Activated CD4-positive, alpha-beta T cell treated with anti-CD3 and anti-CD28 coated beads for 4 hours (primary cell): ENCODE measurements at places on chromosomes 7 and 10.

DNA sequence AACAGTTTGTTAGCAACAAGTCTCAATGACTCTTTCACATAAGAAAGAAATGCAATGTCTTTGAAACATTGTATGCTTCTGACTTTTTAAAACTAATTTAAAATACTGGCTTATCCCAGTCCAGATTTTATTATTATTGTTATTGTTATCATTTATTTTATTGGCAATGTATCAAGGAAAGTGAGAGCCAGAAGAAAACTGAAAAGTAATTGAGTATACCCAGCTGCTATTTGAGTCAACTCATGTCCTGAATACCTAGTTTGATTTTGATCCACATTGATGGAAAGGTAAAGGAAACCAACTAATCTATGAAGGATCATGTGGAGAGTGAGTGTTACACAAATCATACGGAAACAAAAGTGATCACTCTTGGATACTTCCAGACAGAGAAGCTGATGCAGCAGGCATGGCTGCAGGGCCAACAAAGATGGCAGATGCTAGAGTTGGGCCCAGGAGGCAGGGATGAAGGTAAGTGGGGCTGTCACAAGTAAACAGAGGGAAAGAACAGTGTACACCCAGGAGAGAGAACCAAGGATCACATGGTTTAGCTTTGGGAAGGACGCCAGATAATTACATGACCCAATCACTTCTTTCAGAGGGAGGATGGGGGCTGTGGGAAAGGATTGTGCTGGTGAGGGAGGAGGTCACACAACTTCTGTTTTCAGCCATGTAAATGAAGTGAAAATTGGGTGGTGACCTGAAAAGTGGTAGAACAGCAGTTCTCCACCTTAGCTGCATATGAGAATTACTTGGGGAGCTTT, 179.2 kb upstream of the NAMPT start:
- no peak for DNase-seq

GRCh38 chr7:55965805-55966421, 1.5 kb downstream of the NIPSNAP2 start:
- DNase-seq, result no peak

DNA sequence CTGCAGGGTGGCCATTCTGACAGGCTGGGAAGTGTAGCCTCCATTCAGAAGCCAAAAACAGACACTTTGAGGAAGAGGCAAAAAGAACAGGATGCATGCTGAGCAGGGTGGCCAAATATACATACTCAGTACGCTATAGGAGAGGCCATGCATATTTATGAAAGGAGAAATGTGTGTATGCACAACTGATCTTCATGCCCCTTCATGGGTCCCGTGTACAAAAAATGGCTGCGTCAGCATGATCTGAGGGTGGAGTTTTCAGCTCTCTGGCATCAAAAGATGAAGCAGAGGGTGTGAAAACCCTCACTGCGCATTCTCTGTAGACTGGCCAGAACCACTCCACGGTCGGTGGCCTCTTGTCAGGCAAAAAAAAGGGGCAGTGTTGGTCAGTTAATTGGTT, 35.5 kb upstream of the OIT3 start:
- DNase-seq, result no peak

DNA sequence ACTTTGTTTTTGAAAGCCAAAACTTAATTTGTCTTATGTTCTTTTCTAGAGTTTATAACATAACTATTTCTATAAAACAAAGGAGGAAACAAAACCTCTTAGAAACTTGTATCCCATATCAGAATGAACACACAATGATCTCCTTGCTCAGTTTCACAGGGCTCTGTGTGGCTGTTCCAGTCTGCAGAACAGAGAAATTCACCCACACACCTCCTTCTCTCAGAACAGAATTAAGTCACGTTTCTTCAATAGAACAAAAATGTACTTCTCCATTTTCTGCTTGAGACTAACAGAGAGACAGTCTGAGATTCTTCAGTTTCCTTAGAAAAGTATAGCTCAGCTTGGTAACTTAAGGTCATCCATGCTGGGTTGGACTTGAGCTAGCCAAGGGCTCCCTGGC, 15.8 kb upstream of the DOCK1 start:
- DNase-seq, result no peak

DNA sequence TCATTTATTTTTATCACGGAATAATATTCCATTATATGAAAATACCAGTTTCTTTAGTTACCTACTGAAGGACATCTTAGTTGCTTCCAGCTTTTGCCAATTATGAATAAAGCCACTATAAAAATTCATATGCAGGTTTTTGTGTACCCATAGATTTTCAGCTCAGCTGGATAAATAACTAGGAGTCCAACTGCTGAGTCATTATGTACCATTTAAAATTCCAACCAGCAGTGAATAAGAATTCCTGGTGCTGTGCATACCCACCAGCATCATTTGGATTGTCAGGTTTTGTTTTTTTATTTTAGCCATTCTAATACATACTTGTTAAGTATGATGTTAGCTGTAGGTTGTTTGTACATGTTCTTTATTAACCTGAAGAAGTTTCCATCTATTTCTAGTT, 14.5 kb downstream of the FAM24B start:
- DNase-seq, result no peak

DNA sequence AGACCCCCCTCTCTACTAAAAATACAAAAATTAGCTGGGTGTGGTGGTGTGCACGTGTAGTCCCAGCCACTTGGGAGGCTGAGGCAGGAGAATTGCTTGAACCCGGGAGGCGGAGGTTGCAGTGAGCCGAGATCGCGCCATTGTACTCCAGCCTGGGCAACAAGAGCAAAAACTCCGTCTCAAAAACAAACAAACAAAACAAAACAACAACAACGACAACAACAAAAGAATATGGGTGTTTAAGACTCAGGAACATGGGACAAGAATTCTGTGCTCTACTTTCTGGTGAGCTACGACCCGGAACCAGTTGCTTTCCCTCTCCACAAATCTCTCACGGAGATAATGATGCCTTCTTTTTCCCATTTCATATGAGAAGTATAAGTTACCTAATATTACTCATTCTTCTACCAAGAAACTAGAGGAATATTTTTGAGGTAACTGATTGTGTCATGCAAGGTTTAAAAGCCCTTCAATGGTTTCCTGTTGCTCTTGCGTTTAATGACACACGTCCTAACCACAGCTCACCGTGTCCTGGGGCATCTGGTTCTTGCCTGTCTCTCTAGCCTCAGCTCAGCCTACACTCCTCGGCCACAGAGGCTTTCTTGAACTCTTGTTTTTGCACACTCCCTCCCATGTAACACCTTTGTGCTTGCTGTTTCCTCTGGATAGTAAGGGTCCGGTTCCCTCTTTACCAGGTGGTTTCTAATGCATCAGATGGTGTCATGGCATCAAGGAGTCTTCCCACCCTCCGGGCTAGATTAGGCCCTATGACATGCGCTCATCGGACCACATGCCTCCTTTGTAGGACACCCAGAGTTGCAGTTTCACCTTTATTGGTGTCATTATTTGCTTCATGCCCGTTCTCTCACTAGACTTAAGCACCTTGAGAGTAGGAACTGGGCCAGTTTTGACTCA, 67.5 kb downstream of the PFKFB3 start:
- DNase-seq, result peak; percentile 68

- DNase-seq, result peak; percentile 40
Observed at GRCh38 chr7:87876869-87877234, 559 bp downstream of the DBF4 start.

- DNase-seq, result no peak
Observed at GRCh38 chr7:3282457-3282856, 18.6 kb upstream of the SDK1 start.

GRCh38 chr7:4302203-4302905, 379.7 kb upstream of the FOXK1 start:
- no peak for DNase-seq

DNA sequence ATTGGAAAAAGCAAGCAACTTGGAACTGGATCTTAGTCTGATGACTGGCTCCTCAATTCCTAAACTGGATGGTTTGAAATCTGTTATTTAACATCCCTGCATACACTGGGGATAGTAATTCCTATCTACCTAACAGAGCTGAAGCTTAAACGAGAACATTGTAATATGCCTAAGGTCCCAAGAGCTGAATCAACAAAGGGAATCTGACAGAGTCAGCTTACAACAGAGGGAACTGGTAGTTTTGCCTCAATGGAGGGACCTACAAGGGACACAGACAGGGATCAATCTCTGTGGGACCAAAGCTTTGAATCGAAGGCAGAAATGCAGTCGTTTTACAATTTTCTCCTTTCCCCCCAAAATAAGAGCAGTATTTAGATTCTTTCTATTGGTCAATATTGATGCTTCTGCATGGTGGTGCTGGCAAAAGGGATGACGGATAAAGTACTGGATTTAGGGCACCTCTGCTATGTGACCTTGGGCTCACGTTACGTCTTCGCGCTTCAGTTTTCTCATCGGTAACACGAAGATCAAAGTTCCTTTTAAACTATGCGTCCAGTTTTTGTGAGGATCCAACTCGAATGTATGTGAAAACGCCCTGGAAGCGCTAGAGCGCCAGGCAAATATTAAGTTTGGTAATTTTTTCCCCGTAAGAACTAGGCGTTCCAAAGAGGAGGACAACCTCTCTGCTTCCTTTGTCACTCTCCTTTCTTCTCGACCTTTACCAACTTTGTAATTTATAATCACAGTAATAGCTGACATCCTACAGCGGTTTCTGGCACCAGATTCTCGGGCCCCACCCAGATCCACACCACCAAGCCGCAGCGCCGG, 1.1 kb downstream of the ACTR1A start:
- DNase-seq, result no peak

GRCh38 chr10:117980216-117980615, 66.5 kb downstream of the RAB11FIP2 start:
- no peak for DNase-seq

DNA sequence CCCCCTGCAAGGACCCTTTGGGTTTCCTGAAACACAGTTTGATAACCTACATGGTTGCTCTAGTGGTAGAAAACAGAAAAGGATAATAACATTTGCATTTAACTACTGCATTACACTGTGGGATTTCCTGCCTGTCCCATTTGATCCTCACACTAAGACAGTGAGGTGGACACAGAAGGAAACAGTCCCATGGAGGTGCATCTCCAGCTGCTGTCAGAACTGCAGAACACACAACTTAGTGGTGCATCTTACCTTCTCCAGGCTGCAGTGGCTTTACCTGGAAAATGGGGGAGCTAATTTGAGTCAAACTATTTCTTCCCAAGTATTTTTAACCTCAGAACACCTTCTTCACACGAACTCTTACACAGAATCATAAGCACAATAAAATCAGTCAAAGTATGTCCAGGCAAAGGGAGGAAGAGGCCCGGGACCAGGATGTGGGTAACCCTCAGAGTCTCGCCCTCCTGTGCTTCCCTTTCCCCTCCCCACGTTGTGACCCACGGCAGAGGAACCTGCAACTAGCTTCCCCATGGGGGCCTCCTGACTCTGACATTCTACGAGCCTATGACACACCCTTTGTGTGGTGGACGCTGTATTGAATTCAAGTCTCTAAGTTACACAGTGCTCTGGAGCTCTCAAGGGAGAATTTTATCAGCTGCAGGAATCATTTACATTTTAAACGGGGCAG, 33.7 kb downstream of the SCRN1 start:
- DNase-seq, result no peak

DNA sequence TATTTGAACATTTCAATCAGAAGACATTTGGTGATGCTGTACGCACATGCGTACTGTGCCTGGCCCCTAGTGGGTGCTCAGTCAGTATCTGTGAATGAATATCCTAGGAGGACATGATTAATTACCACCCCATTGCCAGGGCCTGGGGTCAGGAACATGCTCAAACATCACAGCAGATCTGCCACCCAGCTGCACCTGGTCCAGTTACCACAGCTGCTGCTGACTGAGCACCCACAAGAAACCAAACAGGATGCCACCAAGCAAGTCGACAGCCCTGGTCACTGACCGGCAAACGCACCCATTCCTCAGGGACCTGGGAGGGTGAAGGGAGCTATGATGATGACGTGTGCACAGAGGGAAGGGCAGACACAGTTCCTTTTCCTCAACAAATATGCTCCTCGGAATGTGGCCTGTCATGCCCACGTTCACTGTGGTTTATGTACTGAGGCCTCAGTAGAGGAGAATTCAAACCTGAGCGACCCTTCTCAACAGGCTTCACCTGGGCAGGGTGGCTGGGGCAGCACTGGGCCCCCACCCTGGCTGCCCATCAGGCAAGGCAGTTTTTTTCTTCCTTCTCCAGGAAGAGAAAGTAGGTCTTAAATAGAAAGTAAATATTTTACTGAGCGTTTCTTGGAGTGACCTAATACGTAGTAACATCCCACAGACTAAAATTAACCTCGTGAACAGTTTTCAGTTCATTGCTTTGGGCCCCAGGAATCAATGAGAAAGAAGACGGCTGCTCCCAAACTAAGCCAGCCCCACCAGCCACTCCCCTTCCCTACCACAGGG, 13.4 kb downstream of the CTBP2 start:
- no peak for DNase-seq
